ENCODE measurements at places on chromosomes 4 and X. TPM values are rescaled to one million over a fixed set of nuclear protein-coding genes. Genes with fewer than 3 reads are reported as not detected.
A peak's percentile ranks its signal among the peaks of the same experiment; 100 is the strongest.

- DNase-seq, result no peak
Observed at GRCh38 chr4:3853388-3854035, 87.3 kb downstream of the ADRA2C start.

GRCh38 chr4:7799736-7800135 is 139.9 kb downstream of the AFAP1 start:
- DNase-seq, result no peak

DNA sequence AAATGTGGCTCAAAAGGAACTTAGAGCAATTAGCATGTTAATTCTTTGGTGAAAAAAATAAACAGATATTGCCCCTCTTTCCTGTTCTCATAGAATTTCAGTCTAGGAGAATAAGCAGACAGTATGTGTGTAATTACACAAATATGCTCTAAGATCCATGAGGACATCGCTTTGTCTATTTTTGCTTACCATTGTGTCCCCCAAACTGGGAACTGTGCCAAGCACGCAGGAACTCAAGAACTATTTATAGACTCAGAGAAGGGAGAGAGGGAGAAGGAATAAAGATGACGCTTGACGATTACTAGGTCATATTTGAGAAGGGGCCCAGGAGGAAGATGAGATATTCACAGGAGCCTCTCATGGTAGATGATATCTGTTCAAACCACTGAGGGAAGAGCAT is 692.6 kb downstream of the RAB28 start:
- no peak for DNase-seq

DNA sequence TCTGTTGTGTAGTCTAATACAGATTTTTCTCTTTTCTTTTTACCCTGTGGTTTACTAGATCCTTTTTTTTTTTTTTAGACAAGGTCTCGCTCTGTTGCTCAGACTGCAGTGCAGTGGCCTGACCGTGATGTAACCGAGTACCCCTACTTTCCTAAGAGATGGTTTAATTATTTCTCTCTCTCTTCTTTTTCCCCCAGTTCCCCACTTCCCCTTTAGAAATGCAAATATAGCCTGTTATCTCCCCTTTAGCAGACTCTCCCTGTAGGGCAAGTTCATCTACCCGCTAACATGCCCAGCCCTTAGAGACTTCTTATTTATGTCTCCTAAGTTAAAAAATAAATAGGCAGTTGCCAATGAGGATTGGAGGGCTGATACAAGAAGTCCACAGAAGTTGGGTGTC is 4.5 kb downstream of the SNX25 start:
- DNase-seq, result no peak

DNA sequence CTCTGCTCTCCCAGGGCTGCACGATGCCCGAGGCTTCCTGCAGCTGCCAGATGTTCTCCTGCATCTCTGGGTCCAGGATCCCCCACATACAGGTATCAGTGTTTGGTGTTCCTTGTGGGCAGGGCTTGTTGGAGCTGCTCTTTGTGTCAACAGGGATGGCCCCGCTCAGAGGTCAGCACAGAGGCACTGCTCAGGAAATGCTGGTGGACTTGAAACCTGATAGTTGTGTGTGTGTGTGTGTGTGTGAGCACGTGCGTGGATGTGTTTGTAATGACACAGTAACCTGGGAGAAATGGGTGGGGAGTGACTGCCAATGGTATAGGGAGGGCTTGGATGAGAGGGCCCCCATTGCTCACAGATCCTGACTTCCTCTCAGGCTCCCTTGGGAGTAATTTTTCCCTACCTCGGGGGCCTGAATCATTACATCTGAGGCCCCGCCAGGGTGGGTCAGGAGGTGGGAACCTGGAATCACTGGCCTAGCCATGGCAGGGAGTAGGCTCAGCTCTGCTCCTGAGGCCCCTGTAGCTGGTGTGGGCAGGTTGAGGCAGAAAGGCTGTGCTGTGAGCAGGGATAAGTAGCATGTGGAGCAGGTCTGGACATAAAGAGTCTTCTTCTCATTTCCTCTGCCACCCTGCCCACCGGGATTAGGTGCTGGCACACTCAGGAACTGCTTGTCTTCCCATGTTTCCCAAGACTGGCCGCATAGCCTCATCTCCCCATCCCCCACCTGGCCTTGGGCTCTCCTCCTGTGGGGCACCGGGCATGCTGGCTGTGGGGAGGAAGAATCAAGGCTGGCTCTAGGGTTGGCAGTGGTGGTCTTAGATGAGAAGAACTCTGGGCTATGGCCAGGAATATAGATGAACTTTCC is 2.5 kb upstream of the EFNB1 start:
- no peak for DNase-seq

DNA sequence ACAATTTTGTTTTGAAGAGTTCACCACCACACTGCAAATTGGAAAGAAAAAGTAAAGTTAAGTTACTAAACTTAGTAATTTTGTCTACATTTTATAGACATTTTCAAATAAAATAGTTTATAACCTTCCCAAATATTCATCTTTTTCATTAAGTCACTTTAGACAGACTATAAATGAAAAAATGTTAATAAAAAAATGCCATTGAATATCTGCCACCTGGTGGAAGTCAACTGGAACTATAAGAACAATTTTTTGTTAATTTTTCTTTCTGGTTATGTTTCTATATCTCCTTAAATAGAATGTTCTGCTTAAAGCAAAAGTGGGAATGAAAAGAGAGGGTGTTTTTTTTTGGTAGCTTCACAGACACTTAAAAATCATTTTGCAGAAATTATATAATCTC is 534.4 kb upstream of the PCDH10 start:
- DNase-seq, result no peak

- DNase-seq, result no peak
Observed at GRCh38 chrX:130120321-130120731, 10.0 kb upstream of the ELF4 start.

DNA sequence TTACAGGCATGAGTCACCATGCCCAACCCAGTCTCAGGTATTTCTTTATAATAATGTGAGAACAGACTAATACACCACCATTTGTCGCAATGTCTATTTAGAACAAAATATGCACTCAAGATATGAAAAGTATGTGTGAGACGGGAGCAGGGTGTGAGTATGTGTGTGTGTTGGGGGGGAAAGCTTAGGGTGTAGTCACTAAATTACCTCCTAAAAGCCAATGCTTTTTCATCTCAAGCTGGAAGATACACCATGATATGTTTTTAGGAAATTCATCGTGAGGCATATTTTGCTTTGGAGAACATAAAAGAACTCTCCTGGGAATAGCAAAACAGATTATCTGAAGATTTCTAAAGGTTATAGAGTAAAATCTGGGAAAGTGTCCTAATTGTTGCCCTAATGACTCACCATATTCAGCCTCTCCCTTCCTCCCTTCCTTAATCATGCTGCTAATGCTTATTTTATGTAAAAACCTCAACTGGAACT is 262.7 kb downstream of the PDHA2 start:
- DNase-seq, result no peak

- no peak for DNase-seq
Observed at GRCh38 chr4:31294655-31295480, 574.7 kb downstream of the PCDH7 start.

DNA sequence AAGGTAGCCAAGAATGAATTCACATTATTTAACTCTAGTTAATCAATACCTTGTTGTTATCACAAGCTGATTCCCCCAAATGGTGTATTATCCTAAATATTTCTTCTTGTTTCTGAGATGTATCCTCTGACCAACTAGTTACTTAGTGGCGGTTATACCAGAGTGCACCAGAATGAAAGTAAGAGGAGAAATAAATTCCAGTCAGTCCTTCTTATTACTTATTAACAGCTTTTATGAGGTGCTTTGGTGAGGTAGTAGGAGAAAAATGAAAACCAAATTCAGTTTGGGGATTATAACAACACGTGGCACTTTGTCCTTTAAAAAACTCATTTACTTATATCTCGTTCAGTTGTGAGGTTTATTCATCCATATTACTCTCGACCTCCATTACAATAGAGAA is 101.9 kb downstream of the AMMECR1 start:
- DNase-seq, result no peak

DNA sequence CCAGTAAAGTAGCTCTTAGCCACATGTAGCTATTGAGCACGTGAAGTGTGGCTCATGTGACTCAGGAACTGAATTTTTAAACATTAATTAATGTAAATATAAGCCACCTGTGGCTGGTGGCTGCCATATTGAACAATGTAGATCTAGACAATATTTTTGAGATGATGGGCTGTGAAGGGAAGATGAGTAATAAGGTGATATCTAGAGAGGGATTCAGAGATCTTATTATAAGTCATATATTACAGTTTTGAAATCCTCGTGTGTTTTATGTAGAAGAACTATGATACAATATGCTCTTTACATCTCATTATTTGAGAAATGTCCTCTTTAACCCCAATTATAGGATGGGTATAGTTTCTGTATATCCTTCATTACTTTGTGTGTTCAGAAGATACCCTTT is 5.6 kb downstream of the GAR1 start:
- DNase-seq, result no peak

DNA sequence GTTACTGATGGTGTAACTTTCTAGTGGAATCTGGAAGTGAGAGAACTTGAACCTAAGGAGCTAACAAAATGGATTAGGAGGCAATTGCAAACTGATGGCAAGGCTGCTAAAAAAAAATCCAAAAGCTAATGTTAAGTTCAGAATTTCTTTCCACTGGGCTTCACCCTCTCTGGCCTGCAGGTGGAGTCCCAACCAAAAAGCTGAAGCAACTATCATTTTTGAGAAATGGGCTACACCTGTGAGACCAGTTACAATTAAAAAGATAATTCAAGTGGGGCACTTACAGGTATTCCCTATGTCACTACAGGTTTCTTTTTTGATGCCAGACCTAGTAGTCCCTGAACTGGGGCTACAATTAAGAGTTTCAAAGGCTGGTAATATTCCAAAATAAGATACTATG is 142.1 kb upstream of the FTHL17 start:
- no peak for DNase-seq

GRCh38 chrX:103878466-103879122 is 46.5 kb upstream of the RAB9B start:
- no peak for DNase-seq

- DNase-seq, result no peak
Observed at GRCh38 chr4:137754652-137755471, 222.6 kb upstream of the PCDH18 start.

DNA sequence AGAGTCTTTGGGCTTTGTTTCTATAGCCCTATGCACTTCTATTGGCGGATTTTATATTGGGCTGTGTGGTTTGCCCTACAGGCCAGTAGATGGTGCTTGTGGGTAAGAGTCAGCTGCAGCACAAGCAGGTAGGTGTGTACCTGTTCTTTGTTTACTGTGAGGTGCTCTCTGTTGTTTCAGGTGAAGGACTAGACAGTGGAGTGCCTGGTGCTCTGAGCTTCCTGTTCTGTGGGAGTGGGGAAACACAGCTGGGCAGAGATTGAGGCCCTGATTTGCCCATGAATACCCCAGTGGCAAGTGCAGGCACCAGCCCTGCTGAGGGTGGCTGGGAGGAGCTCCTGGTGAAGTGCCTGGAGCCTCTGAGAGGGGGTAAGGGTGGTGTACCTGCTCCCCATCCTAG is 26.3 kb upstream of the UCP1 start:
- DNase-seq, result no peak

GRCh38 chr4:45030059-45030458 is 303.7 kb upstream of the GNPDA2 start:
- DNase-seq, result no peak

DNA sequence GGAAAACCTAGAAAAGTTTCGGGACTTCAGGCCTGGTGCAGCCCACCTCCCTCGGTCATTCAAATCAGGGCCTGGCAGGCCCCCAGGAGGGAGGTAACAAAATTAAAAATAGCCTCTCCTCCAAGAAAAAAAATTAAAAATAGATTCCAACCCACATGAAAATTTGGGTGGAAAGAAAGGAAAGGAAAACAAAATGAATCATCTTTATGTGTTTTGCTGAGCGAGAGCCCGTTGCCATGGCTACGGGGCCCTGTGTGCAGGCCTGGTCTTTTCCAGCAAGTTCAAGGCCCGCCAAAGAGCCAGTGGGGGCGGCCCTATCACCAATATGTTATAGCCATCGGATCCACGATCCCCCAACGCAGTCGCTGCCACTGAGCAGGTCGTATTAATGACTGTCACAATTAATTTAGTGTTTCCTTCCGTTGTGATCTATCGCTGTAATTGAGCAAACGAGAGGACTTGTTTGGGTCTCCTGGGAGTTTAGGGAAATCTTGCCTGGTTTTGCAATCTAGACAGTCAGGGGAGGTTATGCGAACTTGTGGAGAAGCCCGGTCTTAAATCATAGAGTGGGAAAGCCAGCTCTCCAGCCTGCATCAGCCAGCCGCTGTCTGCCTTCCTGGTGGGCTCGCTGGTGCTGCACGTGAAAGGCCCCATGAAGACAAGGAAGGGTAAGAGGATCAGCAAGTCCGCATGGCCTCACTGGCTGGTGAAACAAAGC is 452.4 kb downstream of the BCOR start:
- DNase-seq, result peak; percentile 66

DNA sequence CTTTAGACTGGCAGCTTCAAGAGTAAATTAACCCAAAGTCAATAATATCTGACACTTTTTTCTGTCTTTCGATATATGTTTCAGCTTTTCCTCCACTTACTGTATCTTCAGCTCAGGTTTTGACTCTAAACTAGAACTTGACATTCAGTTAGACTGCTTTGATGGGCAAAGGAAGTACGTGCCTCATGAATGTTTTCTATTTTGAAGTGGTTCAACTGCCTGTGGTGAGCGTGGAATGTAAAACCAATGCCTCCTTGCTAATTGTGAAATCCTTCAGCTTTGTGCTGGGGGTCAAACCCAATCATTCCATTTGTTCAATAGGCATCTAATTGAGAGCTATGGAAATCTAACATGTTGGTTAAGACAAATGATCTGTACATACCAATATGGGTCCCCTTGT is 857.0 kb upstream of the HTR2C start:
- no peak for DNase-seq

DNA sequence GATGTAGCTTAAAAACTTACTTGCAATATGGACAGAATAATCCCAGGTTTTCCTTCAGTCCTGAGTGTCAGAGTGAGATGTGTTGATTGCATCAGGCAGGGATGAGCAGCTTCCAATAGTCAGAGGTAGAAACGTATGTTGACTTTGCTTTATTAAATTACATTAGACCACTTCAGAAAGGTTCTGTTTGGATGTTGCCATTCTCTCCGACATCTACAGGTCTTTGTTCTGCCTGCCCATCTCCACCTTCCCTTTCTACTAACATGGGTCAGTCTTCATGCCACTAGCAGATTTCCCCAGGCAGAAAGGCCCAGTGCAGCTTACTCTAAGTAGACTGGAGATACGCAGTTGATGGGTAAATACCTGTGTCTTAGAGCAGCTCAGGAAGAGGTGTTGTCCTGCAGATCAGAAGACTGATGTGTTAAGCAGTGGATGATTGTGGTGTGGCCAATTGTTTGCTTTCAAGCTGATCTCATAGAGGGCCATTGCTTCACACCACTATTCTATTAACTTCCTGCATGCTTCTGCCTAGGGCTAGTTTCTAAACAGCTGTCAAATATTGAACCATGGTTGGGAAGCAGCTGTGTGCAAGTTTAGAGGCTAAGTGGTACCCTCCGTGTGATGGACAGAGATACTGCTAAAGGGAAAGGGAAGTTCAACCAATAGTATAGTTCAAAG is 1.8 kb downstream of the FRMPD4 start:
- no peak for DNase-seq

GRCh38 chr4:32032136-32032672 is 1312.0 kb downstream of the PCDH7 start:
- DNase-seq, result no peak

The TMPRSS11D gene
- 0.73 TPM for total RNA-seq

The SMIM9 gene
- not detected for total RNA-seq

The TASL gene
- 0.64 TPM for total RNA-seq

The HMGN5 gene
- total RNA-seq, result 8.0 TPM

The ZNF41 gene
- total RNA-seq, result 11.3 TPM

The ARMCX6 gene
- total RNA-seq, result 14.1 TPM

The SSX4B gene
- not detected for total RNA-seq

The ALB gene
- total RNA-seq, result not detected

The VCX gene
- total RNA-seq, result not detected

The HSD17B13 gene
- total RNA-seq, result 14.0 TPM

The TMEM164 gene
- total RNA-seq, result 71.2 TPM

The SLC39A8 gene
- 19.8 TPM for total RNA-seq
